ENCODE measurements at places on chromosomes 12 and 14.
A peak's percentile ranks its signal among the peaks of the same experiment; 100 is the strongest.

- no peak for DNase-seq
These were observed 434.7 kb downstream of the FUT8 start for GRCh38 chr14:65847075-65847847.

DNA sequence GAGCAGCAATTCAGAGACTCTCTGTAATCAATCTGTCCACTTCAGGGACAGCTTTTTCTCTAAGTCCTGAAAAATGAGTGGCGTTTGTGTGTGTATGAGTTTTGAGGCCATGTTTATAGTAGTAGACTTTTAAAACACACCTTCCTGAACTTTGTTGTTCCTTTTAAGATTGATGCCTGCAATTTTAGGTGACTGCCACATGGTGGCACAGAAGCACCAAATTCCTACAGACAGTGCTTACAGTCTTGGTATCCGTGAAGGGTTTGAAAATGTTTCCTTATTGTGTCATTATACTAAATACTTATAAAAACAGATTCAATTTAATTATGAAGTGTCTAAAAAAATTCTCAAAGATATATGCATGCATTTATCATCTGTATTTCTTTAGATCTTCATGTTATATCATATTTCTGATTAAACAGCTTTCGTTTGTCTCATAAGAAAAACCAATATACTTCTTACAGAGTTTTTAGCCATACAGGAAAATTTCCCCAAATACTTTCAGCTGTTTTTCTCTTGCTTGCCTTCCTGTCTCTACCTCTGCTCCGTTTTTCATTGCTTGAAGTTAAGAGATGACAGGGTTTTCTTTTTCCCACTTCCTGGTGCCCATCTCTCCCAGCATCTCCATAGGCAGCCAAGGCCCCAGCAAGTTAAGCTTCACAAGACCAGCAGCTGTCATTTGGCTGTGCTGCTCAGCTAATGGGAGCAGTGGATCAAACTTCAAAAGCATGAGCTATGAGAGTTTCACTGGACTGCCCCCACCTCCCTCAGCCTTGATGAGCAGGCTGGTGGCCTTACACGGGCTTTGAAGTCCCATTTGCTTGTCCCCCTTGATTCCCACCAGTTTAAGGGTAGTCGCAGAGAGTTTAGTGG, 259.6 kb downstream of the AKAP6 start:
- no peak for DNase-seq

- DNase-seq = no peak
These were observed 24.7 kb downstream of the ARG2 start for GRCh38 chr14:67644428-67644827.

- DNase-seq = no peak
These were observed 84.7 kb downstream of the SLC41A2 start for GRCh38 chr12:104873374-104873773.

DNA sequence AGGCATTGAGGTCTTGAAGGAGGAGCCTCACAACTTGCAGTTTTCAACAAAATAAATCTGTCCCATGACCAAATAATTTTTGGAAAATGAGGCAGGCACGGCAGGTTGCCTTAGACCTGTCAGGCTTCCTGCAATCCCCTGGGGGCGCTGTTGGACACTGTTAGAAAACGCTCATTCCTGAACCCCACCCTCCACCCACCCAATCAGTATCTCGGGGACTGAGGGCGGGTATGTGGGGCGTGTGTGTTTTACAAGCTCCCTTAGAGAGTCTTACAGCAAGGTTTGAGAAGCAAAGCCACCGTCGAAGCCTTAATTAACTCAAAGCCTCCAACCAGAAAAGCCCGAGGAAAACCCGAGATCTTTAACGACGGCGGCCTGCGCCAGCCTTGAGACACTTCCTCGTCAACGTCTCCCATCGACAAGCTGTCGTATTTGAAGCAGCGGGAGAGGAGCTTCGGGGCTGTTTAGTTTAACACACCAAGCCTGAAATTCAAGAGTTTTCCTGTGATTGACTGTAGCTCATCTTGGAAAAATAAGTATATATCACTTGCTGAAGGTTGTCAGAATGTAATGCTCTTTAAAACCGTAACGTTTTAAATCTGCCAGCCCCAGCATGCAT, 123.0 kb downstream of the GLT1D1 start:
- no peak for DNase-seq

DNA sequence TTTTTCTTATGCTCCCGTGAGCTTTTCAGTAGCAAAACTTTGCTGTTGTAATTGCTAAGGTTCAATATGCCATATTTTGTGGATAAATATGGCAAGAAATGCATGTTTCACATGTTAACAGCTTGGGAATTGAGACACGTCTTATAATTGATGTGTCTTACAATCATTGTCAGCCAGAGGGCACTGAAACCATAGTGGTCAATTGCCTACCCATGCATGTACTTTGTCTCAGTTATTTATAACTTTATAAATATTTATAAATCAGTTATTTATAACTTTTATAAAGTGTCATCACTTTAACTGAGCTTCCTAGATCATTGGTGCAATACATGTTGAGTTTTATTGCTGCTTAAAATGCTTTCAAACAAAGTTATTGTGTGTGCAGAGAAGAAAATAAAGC, 82.0 kb downstream of the CATSPERB start:
- peak; percentile 25 for DNase-seq

GRCh38 chr12:46664761-46665287, 161.0 kb downstream of the SLC38A4 start:
- DNase-seq = no peak

- no peak for DNase-seq
These were observed 133.5 kb downstream of the BICD1 start for GRCh38 chr12:32240162-32240561.

DNA sequence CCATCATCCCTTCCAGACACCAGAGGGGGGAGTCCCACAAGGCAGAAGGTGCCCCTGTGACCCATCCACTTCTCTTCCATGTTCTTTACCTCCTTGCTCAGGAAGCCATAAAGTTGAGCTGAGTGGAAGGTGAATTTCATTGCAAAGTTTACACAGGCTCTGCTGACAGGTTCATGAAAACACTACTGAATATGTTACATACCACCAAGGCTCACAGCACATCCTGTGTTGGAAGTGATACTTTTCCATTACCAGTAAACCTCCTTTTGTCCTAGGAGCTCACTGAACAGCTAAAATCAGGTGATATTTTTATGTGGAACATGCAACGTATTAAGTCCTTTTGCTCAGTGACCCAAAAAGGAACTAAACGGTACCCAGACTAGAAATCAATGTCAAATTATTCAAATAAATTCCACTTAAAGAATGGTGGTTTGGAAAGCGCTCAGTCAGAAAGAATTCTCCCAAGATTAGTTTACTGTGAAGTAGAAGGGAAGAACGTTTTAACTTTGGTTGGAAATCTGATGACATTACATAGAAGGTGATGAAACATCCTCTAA, 196.2 kb upstream of the NUDT4 start:
- no peak for DNase-seq

DNA sequence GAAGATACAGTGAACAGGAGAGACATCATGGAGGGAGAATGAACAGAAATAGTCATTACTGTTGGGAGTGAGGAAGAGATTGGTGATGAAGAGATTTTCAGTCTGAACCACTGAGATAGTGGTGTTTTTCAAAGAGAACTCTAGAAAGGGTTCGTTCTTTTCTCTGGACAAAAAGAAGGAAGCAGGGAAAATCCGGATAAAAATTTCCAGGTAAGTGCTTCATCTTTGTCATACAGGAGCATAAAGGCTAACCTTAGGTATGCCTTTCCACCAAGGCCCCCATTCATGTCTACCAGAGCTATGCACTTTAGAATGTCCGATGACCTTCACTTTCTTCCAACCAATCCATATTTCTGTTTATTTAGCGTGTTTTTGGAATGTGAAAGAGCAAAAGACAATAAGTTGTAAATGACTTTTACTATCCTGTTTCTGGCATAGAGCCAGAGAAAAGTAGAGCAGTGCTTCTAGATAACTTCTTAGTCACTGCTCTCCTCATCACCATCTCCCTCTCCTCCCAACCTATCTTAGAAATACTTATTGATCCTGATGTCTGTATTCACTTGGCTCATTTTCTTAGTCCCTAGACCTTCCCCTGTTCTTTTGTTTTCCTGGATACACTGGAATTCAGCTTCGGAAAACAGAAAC, 116.5 kb downstream of the TTC6 start:
- DNase-seq = no peak

DNA sequence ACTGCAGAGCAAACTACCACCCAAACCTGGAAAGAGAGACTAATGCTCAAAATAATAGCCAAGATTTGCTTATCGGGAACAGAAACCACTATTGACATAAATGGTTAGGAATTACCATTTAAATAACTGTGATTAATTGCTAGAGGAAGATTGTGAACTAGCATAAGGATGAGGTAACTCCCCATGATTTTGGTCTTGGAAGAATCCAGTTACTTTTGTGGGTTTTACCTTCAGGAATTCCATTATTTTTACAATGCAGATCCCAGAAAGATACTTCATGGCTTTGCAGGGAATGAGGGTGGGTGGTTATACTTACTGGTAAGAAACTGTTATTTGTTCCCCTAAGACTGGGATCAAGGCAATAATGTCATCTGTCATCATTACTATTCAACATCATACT, 652.9 kb upstream of the FLRT2 start:
- DNase-seq = no peak

GRCh38 chr14:93643127-93643526, 145.2 kb downstream of the PRIMA1 start:
- no peak for DNase-seq

DNA sequence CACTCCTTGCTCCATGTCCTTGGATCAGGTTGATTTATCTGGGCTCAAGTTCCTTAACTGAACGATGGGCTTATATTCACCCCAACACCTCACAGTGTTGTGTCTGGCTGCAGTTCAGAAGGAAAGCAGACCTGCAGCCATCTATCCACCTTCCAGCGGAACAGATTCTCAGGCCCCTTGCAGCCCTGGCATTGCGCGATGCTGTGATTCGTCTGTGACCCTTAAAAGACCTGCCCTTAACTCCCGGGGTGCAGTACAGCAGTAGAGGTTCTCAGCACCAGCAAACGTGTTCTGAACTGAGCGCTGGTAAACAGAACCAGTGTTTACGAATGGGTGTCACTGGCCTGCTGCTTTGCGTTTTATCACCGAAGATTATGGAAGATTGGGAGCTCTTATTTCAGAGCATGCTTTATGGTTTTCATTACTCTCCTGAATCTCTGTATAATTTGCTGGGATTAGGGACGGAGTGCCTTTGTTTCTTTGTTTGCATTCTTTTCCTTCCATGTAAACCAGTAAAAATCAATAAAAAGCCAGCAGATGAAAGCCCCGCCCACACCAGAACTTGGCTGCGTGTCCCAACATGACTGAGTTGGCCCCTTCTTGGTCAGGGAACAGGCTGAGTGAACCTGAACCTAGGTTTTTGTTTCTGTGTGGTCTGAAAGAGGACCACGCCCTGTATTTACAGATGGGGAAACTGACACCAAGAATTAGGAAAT, 286.7 kb upstream of the CRY1 start:
- no peak for DNase-seq

DNA sequence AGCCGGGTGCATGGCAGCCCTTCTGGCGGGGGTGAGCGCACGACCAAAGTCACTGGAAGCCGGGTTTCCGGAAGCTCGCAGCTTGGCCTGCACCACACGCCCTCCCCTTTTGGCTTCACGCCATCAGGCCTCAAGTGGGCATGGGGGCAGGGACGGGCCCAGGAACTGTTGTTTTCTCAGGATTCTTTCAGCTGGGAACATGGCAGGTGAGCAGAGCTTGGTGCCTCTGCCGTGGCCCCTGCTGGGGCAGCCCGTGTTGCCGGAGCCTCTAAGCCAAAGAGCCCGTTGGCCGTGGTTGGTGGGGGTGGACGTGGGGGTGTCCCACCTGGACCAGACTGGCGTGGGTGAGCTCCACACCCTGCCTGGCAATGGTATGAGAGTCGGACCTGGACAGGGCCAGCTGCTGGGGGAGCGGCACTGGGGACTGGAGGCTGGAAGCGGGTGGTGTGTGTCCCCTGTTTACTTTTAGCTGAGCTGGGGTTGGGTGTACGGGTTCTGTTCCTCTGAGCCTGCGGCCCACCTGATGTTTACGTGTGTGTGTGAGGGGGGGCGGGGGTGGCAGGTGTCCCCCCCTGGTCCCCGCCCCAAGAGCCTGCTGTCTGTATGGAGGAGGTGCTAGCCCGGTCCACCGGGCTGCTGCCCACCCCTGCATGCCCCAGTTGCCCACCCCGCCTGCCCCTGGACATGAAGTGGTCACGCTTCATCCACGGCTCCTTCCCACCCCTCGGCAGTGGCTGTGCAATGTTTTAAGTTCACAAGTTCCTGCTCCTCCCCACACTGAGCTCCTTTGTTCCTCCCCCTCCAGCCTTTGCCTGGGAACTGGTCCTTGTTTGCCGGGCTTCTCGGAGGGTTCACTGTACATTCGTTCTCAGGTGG, 28.7 kb upstream of the PLD4 start:
- no peak for DNase-seq

- DNase-seq = no peak
These were observed 73.8 kb upstream of the ARID2 start for GRCh38 chr12:45655743-45656142.

- DNase-seq = no peak
These were observed 325.5 kb downstream of the DPF3 start for GRCh38 chr14:72568296-72568992.

DNA sequence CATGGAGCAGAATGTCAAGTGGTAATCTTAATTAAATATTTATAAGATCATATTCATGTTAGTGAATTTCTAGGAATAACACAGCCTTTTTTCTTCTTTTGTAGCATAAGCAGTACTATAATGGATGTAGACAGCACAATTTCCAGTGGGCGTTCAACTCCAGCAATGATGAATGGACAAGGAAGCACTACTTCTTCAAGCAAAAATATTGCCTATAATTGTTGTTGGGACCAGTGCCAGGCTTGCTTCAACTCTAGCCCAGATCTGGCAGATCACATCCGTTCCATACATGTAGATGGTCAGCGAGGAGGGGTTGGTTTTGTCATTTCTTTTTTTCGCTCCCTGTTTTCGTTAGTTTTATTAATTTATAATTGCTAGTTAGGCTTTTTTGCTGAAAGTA, 23.1 kb downstream of the AEBP2 start:
- peak; percentile 71 for DNase-seq

- no peak for DNase-seq
These were observed 16.0 kb downstream of the LRRK2 start for GRCh38 chr12:40240779-40241178.

DNA sequence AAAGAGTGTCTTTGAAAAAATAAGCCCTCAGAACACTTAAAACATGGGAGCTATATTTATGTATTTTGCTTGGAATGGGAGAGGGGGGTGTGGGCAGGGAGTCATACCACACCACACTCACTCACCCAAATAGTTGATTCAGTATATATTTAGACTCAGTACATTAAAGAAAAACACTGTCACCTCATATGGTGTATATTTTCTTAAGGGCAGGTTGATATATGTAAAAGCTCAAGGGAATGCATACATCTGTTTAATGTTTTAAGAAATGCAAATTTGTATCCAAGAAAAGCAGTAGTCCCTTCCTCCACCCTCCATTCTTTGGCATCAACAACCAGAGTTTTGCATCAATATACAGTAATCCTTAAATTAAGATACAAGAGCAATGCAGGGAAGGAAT, 1.4 kb downstream of the NFYB start:
- no peak for DNase-seq

DNA sequence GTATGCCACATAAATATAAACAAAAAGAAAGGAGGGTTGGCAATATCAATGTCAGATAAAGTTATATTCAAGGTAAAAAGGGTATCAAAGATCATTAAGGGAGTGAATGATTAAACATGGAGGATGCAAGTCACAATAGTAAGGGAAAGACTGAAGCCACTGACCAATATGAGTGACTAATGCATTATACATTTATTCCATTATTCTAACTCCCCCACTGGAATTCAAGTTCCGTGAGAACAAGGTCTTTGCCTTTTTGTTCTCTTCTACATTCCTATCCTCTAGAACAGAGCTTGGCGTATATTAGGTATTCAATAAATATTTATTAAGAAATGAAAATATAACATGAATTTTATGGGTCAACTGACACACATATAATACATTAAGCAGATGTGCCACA, 30.7 kb downstream of the MAP4K5 start:
- no peak for DNase-seq

GRCh38 chr12:51753980-51754675, 94.4 kb downstream of the FIGNL2 start:
- no peak for DNase-seq

Measured in NCI-H446 (cell line).